ENCODE measurements at places on chromosomes 1 and 21.
A peak's percentile ranks its signal among the peaks of the same experiment; 100 is the strongest.

DNA sequence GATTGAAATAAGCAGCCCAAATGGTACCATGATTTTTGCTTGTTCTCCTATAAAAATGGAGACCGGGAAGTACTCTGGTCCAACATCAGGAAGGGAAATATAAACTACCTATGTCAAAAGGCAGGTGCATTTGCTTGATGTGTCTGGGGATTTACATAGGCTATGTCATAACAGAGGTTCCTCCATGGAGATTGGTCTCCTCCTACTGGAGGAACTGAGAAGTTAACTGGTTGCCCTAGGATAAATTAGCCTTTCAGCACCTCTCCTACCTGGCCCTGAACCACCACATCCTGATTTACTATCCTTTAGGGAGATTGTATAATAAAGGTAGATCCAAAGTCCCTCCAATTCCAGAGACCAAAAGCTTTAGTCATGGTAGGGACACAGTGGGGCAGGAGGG is 1109.3 kb upstream of the B3GALT2 start:
- DNase-seq: no peak

DNA sequence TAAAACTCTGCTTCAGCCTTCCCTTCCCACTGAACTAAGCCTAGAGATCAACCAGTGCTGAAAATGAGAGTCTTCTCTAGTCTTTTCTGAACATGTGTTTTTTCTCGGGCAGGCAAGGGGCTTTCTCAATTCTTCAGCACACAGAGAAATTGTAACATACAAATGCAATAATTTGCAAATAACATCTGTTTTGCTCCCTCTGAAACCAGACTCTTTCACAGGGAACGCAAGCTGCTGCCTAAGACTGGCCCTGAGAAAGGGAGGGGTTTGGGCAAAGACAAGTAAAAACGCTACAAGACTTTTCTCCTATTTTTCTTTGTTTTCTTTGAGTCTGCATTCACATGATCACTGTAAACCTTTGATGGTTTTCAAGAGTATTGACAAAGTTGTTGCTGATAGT is 39.6 kb upstream of the VN1R5 start:
- DNase-seq: no peak

DNA sequence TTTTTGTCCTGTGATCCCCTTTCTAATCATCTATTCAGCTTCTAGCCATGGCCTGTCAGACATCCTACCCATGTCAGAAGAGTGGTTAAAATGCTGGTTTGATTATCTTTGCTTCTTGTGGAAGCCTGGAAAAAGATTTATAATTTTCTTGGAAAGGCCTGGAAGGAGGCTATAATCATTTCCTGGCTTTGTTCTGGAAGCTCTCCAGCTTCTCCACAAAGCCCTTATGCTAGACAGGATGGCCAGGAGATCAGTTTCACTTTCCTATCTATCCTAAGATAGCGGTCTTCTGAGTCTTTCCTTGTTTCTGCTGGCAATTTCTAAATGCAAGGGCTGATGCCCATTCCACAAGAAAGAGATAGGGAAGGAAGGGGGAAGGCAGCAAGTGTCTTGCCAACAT is 90.9 kb upstream of the SLC44A3 start:
- no peak for DNase-seq

GRCh38 chr1:15417059-15417934 is 7.6 kb downstream of the EFHD2 start:
- DNase-seq: peak; percentile 61

- DNase-seq: no peak
These were observed 8.3 kb upstream of the GPR89B start for GRCh38 chr1:147919896-147920295.

GRCh38 chr1:31753707-31754349 is 10.3 kb downstream of the ADGRB2 start:
- peak; percentile 78 for DNase-seq

GRCh38 chr1:940107-941014 is 16.6 kb downstream of the SAMD11 start:
- no peak for DNase-seq

DNA sequence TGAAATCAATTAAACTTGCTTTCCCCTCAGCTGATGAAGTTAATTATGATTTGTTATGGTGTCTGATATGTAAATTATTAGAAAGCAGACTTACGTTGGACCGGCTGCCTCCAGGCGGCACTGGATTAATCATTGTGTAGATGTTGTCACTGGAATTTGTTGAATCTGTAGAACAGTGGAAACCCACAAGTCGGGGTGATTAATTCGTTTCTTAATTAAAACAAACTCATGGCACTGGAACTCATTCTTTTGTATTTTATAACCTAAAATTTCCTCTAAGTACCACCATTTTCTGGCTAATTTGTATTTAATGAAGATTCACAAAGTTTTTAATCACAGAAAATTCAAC is 39.0 kb downstream of the MRPL37 start:
- no peak for DNase-seq

DNA sequence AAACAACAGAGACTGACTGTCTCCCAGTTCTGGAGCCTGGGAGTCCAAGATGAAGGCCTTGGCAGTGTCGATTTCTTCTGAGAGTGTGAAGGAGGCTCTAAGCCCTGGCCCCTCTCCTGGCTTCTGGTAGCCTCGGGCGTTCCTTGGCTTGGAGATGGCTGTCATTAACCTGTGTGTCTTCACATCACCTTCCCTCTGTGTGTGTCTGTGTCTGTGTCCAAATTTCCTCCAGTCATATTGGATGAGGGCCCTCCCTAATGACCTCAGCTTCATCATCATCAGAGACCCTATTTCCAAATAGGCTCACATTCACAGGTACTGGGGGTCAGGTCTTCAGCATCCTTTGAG is 138.3 kb downstream of the TOMM20 start:
- DNase-seq: no peak

- DNase-seq: peak; percentile 58
These were observed 16.1 kb upstream of the LRRC8D start for GRCh38 chr1:89804642-89805237.

GRCh38 chr1:20470194-20470593 is 15.8 kb downstream of the CAMK2N1 start:
- no peak for DNase-seq

- DNase-seq: no peak
These were observed 25.0 kb downstream of the UBE4B start for GRCh38 chr1:10057796-10058195.

GRCh38 chr1:78492386-78492950 is 1.7 kb downstream of the PTGFR start:
- no peak for DNase-seq

DNA sequence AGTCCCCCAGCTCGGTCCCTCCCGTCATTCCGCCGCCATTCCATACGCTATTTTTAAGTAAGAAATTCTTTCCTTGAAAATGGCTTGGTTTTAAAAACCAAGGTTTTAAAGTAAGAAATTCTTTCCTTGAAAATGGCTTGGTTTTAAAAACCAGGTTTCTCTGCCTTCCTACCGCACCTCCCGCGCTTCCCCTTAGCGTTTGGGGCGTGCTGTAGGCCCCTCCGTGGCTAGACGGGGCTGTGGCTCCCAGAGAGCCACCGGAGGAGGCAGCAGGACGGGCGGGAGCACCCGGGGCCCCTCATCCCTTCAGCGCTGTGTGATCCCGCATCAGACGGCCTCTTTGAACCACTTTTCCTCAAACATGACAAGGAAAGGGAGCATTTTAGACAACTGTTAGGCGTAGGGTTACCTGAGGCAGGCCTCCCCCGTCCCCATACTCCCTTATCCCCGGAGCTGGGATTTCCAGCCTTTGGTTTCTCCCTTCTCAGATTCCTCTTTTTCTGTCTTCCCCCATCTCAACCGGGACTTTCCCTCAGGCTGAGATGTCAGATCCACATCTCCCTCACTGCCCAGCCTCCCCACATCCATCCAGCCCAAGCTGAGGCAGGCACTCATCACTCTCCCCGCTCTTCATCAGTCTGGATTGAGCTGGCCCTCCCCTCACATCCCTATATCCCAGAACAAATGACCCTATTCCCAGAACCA is 541 bp upstream of the CD58 start:
- no peak for DNase-seq

GRCh38 chr1:109192433-109192832 is 21.3 kb upstream of the SARS1 start:
- no peak for DNase-seq

GRCh38 chr1:173411835-173412742 is 65.0 kb upstream of the PRDX6 start:
- DNase-seq: no peak

DNA sequence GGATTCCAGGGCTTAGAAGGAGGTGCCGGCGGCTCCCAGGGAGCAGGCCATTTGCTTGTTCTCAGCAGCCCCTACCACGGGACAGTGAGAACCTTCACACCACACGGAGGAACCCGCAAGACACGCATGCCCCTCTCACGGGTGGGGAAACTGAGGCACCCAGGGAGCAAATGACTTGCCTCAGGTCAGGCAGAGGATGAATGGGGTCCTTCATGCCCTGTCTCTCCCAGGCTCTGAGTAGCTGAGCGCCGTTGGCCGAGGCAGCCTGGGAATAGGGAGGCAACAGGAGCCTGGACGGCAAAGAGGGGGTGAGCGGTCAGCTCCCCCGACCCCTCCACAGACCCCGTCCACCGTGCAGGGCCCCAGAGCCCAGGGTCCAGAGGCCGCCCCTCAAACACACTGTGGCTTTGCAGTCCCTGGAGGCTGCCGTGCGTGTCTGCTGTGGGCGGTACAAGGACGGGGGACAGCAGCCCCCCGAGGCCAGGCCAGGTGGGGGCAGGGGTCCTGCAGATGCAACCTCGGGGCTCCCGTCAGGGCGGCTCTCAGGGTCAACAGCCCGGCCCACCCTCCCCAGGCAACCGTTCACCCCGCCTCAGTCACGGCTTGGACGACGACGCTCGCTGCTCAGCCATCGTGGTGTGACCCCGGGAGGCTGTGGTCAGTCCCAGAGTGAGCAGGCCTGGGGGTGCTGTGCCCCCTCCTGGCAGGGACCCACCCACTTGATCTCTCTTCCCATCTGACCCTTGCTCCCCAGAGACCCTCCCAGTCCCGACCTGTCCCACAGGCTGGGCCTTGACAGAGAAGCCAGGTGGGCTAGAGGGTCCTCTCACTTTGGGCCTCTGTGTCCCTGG is 15.8 kb upstream of the COL6A2 start:
- no peak for DNase-seq

DNA sequence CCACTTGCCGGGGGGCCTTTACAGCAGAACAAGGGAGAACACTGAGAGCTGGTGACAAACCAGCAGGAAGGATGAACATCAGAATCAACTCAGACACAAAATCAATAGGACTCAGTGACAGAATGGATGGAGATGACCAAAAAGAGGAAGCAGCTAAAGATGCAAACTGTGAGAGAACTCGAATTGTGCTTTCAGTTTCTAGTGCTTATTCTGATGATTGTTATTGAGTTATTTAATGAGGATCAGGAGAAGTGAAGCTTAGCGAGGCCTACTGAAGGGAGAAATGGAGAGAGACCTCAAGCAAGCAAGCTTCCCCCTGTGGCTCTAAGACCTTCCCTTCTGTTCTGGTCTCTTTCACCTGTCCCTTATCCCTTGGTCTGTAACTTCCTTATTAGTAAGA is 30.3 kb upstream of the TMEM125 start:
- DNase-seq: no peak

DNA sequence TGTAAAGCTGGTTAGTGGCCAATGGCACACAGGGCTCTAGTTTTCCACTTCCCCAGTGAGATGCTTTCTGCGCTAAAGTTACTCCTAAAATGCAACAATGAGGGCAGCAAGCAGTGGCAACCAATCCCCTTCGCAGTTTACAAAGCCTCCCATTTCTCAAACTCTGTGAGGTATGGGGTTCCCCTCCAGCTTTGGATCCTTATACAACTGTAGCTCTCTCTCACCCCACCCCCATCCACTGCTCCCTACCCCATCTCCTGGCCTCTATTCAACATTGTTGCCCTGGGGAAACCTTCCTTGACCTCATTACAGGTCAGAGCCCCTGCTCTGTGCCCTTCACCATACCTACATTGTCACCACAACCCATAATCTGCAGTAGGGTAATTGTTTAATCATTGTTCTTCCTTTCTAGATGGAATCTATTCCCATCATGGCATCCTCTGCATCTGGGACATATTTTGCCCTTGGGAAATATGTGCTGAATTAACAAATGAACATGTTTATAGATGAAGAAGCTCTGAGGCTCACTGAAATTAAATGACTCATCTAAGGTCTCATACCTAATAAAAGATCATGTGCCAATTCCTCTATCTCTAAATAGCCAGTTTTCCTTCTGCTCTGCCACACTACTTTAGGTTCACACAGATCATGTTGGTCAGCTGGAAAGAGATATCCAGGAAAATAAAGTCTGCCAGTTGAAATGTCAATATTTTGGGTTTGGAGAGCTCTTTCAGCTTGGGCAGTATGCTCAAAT is 12.6 kb downstream of the KIAA0040 start:
- no peak for DNase-seq

DNA sequence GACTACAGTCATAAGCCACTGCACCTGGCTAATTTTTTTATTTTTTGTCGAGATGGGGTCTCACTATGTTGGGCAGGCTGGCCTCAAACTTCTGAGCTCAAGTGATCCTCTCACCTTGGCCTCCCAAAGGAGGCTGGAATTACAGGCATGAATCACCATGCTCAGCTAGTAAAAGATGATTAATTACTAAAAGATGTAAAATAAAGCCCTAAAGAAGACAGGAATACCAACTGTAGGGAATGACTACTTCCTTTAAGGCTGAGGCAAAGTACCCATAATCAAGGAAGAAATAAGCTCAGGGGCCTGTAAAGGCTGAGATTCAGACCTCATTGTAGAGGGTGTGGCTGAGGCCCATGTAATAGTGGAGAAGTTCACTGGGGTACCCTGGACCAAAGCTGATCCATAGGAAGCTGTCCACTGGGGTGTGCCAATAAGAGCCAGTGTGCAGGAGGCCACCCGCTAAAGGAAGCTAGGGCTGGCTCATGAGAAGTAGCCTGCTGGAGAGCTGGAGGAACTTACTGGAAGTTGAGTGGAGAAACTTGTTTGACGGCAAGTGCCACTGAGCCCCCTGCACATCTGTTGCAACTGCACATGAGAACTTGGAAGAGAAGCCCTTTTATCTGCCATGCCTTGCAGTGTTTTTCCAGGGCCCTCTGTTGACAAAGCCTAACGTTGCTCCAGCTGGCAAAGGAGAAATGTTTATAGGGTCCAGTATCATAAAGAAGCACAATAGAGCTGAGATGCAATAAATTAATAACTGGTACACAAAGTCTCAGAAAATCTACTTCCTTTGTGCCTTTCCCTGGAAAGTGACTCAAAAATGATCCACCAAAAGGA is 17.8 kb upstream of the SERTAD4 start:
- no peak for DNase-seq

- no peak for DNase-seq
These were observed 24.4 kb upstream of the FAAH start for GRCh38 chr1:46369542-46370213.

DNA sequence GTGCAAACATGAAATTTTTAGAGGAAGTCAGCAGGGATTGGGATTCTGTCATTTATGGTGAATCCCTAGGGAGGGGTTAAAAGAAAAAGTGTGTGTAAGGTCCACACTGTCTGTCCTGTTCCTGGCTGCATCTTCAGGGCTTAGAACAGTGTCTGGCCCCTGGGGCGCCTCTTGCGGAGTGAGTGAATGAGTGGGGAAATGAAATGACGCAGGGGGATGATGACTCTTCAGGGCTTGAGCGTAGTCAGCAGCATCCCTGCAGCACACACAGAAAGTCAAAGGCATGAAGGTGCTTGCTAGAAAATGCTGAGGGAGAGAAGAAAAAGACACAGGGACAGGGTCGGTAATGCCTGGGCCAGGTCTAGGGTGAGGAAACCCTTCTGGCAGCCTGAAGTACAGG is 57.8 kb downstream of the PGBD5 start:
- DNase-seq: no peak
